Stimulated activated CD4-positive, alpha-beta T cell treated with anti-CD3 and anti-CD28 coated beads, Interleukin-4, amount 100 ng/mL, for 48 hours (primary cell): ENCODE measurements at places on chromosomes 1 and 21.

GRCh38 chr21:14080764-14081096 lies 130.0 kb downstream of the LIPI start:
- DNase-seq = no peak

DNA sequence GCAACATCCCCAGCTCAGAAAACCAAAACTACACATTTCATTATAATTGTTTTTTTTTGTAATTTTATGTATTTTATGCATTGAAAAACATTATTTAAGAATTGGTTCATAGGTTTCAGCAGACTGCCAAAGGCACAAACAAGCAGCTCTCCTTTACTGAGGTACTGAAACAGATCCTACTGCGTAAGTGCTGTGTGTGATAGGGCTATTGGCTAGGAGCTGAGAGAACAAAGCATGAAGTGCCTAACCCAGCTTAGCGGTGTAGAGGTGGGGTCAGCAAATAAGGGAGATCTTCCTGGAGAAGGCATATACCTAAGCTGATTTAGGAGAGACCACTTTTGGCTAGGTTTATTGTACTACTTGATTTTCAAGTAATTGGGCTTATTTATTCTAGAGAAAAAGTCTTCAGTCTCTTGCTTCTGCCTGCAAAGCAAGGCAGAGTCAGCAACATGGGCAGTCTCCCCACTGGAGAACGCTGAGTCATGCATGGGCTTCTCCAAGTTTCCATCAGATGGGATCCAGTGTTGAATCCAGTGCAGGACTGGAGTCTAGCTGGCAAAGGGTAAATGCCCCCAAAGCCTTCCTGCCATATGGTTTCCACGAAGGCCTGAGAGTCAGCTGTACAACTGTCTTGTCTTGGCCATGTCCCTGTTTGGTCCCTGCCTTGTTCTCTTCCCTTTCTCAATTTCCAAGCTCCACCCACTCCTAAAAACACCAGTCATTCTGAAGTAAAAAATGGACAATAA lies 18.0 kb upstream of the YTHDF2 start:
- DNase-seq = no peak

- no peak for DNase-seq
These were observed 118.3 kb downstream of the OLFML2B start for GRCh38 chr1:161905269-161905884.

DNA sequence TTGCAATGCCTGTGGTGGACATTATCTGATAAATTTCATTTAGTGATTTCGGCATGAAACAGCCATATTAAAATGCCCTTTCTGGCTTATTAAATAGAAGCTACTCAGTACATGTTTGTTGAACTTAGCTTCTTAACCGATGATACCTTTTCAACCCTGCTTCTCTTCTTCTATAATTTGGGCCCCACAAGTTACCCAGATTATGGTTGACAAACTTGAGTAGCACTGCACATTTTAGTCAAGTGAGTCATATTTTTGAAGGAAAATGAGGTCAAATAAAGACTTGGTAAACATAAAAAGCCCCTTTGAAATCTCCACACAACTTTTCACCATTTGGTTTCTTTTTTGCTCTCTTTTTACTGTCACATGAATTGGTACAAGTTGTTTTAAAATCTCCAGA lies 33.8 kb downstream of the GIPC2 start:
- no peak for DNase-seq

- DNase-seq = no peak
These were observed 4.8 kb downstream of the PLA2G2F start for GRCh38 chr1:20143734-20144565.
